ENCODE measurements at places on chromosomes 11 and 22.

DNA sequence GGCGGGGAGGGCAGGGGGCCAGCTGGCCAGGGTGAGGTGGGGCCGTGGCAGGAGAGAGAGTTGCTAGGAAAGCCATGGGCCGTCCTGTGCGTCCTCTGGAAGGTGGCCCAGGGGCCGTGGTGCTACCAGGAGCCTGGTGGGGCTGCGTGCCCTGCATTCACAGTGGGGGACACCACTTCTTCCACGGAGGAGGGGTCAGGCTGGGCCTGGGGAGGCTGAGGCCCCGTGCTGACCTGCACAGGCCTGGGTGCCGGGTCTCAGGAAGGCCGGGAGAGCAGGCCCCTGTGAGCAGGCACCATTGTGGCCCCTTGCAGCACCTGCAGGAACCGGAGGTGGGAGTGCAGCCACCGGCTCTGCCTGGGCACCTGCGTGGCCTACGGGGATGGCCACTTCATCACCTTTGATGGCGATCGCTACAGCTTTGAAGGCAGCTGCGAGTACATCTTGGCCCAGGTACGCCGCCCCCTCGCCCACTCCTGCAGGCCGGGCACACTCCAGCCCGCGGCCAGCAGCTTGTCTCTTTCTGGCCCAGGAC is 12.0 kb downstream of the MUC5B start:
- DNase-seq: no peak

DNA sequence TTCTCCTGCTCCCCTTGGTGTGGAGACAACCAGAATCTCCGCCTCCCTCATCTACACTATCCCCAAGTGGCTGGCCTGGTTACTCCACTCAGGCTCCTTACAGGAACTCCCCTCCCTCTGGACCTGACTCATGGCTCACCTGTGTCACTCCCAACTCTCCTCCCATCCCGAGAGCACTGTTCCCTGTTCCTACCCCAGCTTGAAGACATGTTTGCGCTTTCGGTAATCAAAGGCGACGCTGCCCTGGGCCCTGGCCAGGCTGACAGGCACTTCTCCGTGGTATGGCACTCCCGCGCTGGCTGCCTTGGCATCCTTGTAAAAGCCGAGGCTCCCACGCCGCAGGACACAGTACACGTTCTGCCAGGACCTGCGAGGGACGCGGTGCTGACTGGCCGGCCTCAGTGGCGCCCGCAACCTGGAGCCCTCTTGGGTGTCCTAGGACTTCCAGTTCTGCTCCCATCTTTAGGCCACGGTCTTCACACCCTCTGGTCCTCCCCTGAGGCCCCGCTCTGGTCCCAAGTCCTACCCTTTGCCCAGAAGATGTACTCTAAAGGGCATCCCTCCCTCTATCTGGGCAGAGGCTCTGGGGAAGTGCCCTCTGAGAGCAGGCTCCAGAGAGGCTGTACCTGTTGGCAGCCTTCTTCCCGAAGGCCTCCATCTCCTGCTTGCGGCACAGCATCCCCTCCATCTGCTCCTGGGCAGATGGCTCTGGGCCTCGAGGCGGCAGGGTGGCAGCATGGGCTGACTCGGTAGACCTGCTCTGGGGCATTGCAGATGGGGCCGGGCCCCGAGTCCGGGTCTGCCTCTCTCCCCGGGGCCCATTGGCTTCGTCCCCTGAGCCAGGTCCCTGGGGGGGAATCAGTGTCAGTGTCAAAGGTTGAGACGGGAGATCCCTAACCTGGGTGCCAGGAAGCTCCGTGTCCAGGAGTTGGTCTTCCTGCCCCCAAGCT is 9.4 kb upstream of the RBM4B start:
- no peak for DNase-seq

DNA sequence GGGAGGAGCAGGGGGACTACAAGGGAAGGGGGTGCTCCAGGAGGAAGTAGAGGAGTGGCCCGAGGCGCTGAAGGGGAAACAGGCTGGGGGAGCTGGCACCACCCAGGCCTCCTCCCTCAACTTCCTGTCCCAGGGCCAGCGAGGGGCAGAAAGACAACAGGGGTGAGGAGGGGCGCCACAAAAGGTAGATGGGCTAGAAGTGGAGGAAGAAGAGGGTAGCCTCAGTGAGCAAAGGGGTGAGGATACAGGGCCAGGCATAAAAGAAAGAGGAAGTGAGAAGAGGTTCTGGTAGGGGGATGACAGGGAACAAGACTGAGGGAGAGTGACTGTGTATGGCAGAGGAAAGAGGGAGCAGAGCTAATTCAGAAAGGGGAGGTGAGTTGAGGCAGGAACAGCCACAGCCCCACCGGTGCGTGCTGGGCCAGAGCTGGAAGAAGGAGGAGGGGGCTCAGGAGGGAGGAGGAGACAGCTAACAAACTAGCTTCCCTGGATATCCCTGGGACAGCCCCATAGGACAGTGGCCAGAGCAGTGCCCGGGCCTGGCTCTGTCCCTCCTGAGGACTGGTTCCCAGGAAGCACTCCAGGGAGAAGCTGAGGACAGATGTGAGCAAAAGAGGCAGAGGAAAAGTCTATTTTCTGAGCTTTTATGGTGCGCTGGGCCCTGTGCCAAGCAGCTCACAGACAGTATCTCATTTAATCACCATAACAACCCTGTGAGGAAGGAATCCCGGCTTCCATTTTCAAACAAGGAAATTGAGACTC is 8.5 kb downstream of the DCHS1 start:
- no peak for DNase-seq

DNA sequence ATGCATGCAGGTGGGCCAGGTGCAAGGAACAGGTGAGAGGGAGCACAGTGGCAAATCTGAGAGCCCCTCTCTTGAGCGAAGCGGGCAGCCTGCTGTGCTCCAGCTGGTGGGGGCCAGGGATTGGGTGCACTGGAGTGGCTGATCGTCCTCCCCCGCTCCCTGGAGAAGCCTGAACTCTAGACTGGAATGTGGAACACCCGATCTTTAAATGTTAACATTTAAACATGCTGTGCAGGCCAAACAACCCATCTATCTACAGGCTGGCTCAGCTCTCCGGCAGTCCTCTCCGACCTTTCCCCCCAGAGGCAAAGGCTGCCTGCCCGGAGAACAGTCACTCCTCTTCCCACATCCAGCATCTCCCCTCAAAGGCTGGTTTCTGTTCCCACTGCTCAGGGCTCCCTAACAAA is 5.1 kb downstream of the MRGPRF start:
- DNase-seq: no peak

- no peak for DNase-seq
Measured at GRCh38 chr11:64546600-64546999, 44.4 kb upstream of the SLC22A12 start.

DNA sequence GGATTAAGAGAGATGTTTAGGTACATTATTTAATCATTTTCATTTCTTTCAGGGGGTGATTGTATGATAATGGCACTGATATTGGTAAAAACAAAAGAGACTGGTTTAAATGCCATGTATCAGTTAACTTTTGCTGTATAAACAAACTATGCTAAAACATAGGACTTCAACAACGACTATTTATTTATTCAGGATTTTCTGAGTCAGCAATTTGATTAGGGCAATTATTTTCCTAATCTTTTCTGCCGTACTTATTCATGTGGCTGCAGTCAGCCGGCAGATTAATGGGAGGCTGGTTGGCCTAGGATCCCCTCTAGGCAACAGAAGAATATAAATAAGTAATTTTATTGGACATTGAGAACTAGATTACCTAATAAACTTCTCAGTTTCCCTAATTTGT is 661.7 kb upstream of the RAG2 start:
- no peak for DNase-seq

GRCh38 chr11:113387605-113388211 is at the start of gene ANKK1:
Gene ANKK1 (plus strand): TSS chr11:113387779. CDS start chr11:113387885, 106 bp downstream.
- DNase-seq: no peak

DNA sequence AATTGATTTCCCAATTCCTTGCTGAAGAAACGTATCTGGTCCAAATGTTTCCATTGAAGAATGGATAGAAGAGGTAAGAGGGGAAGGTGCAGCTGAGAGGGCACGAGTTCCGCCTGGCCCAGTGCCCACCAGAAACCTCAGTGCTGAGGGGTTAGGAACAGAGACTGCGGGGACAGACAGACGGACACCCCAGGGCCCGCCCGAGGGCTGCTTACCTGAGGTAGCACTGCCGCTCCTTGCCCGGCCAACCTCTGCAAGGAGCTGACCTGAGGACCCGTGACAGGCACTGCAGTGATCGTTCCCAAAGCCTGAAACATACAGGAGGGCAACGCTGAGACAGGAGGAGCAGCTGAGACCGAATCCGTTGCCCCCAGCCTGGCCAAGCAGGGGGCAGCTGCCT is 89.6 kb downstream of the PHF21B start:
- no peak for DNase-seq

GRCh38 chr11:115922876-115923275 is 418.7 kb upstream of the CADM1 start:
- peak; percentile 36 for DNase-seq

DNA sequence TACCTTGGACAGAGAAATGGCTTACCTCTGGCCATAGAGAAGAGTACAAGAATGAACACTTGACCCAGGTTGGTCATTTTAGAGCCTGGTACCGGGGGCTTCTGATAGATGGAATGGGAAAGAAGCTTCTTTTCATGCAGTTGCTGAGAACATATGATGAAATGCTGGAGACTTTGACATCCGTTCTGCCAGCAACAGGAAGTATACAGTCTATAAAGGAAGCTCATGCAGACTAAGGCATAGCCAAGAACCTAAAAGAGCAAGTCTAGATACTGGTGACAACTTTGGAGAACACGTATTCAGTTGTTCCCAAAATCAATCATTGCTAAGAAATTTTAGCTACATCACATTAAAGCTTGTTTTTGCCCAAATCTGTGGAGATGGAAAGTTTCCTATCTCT is 894.6 kb downstream of the METTL15 start:
- DNase-seq: no peak

DNA sequence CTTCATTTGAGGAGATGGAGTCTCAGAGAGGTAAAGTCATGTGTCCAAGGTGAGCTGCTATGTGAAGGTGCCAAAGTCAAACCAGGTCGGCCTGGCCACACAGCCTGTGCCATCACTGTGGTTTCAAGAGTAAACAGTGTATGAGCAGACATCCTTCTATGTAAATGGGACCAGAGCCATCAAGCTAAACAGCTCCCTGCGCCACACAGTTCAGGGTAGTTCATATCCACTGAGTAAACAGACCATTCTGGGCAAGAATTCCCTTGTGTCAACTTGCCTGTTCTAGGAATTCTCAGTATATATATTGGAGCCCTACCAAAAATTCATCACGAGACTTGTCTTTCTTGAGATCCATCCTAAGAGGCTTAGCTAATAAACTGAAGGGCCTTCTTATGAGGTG is 77.5 kb downstream of the AMOTL1 start:
- no peak for DNase-seq

- DNase-seq: no peak
Measured at GRCh38 chr11:114025329-114025907, 34.1 kb upstream of the ZBTB16 start.

GRCh38 chr11:122645847-122646246 is 9.7 kb upstream of the UBASH3B start:
- DNase-seq: no peak

GRCh38 chr11:40235841-40236240 is 1223.6 kb downstream of the LRRC4C start:
- no peak for DNase-seq

- DNase-seq: no peak
Measured at GRCh38 chr11:74102321-74102720, 68.5 kb downstream of the C2CD3 start.

All from NCI-H2081 (cell line).